Body of pancreas (tissue), 4 donors: ENCODE measurements at places on chromosomes 2 and 18.

GRCh38 chr2:31197166-31197565 is 20.1 kb downstream of the CAPN14 start:
- no peaks in the 10 kb centered on the region for H3K4me1 ChIP-seq
- no peak for DNase-seq
- H3K27me3 ChIP-seq: no peaks in the 10 kb centered on the region
- H3K36me3 ChIP-seq: no peaks in the 10 kb centered on the region
- H3K27ac ChIP-seq: no peak overlapping the region

DNA sequence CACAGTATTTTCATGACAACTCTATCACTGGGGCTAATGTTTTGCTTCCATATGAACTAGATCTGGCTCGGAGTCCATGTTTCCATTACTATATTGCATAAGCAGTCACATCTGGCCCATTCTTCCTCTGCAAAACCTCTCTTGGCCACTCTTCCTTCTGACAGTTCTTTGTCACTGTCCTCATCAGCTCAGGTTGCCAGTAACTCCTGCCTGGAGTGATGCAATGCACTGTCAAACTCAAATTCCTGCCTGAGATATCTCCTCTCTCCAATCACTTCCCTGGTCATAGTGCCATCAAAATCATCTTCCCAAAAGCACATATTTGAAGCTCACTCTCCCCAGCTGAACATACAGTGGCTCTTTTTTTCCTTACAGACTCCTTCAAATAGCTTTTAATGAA is 66.1 kb downstream of the COLEC12 start:
- H3K4me3 ChIP-seq: no peak overlapping the region
- peaks cover 7% of the 10 kb centered on the region for H3K4me1 ChIP-seq
- no peak overlapping the region for H3K27ac ChIP-seq
- DNase-seq: no peak

- no peaks in the 10 kb centered on the region for H3K36me3 ChIP-seq
- H3K27me3 ChIP-seq: no peaks in the 10 kb centered on the region
- no peak overlapping the region for H3K27ac ChIP-seq
- no peak overlapping the region for H3K4me3 ChIP-seq
Observed at GRCh38 chr2:237935740-237936452, 30.9 kb upstream of the UBE2F start.

DNA sequence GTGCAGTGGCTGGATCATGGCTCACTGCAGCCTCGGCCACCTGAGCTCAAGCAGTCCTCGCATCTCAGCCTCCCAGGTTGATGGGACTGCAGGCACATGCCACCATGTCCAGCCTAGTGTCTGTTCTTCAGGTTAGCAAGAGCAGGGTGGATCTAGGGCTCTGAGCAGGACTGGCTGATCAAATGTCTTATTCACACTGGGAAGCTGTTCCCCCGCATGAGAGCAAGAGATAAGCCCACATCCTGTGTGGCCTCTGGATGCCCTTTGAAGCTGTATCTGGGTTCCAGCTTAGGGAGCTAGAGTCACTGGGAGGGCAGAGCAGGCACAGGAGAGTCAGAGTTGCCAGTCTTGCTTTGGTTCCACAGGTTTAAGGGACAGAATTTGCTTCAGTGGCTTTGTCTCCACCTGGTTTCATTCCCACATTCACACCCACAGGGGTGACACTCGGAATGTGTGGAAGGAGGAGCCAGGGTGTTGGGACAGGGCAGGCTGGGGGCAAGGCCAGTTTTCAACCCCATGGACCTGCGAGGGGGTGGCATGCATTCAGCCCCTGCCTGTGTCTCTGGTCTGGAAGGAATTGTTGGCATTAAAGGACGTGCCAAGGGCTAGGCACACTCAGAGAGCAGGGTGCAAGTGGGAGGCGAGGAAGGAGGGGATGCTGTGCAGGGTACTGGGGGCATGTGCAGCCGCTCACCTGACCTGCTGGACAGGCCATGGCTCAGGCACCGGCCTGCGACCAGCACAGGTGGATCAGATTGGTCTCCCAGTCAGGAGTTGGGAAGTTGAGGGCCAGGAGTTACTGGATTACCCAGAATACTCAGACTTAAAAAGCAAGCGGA is 24.5 kb downstream of the PTPN18 start:
- no peak for DNase-seq
- no peak overlapping the region for H3K27ac ChIP-seq
- peaks cover 3% of the 10 kb centered on the region for H3K4me1 ChIP-seq
- no peak overlapping the region for H3K4me3 ChIP-seq
- H3K27me3 ChIP-seq: no peaks in the 10 kb centered on the region
